ENCODE measurements at places on chromosomes 12 and 14.

DNA sequence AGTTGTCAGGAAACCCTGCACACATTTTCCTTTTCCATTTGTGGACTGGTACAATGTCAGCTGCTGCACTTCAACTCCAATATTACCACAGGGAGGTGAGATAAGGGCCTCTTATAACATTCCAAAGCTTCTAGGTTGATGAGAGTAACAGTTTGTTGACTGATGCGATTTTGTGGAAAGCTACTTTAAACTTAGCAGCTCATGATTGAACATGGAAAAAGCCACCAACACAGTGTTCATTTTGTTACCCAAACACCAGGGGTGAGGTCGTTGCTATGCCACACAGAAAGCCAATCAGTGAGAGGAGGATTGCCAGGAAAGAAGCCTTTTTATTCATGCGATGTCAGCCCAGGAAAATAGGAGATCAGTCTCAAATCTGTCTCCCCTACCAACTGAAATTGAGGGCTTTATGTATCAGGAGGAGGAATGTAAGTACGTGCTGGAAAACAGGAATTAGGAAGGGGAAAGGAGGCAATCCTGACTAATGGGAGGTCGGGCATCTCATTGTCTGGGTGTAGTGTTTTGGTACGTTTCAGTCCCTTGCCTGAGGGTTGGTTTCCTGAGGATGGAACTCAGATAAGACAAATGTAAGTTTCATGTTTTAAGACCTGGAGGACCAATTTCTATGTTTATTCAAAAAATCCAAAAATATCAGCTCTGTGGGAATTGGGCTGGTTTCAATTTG lies 92.7 kb upstream of the PLEKHA5 start:
- DNase-seq, result no peak

DNA sequence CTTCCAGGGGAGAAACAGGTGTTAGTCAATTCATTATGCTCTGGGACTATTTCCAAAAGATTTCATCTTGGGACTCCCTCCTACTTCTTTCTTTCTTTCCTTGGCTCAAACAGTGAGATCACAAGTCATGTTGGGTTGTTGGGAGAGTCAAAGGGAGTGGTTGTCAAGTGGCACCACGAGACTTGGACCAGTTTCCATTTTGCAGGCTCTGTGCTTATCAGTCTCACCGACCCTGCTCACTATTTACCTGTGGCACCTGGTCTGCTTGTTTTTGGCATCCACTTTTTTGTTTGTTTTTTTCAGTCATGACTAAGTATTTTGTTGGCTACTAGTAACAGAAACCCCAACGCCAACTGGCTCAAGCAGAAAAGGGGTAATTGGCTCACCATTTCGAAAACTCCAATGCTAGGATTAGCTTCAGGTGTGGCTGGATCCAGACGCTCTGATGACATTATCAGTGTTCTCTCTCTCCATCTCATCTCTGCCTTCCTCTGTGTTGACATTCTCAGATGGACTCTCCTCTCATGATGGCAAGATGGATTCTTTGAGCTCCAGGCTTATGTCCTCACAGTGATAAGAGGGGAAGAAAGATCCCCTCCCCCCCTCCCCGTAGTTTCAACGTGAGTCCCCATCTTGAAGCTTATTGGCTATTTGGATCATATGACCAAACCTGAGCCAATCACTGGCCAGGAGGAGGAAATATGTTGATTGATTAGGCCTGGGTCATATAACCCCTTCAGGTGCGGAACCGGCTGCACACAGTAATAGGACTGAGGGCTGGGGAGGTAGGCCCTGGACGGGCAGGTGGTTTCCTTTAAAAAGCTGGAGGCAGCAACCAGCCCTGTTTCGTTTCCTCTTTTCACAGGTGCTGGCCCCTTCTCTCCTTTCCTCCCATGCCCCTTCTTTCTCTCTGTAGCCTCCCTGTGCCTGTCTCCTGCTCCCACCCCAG lies 84.2 kb downstream of the AACS start:
- no peak for DNase-seq

- no peak for DNase-seq
These were observed 53.1 kb upstream of the DDX11 start for GRCh38 chr12:31020385-31021166.

DNA sequence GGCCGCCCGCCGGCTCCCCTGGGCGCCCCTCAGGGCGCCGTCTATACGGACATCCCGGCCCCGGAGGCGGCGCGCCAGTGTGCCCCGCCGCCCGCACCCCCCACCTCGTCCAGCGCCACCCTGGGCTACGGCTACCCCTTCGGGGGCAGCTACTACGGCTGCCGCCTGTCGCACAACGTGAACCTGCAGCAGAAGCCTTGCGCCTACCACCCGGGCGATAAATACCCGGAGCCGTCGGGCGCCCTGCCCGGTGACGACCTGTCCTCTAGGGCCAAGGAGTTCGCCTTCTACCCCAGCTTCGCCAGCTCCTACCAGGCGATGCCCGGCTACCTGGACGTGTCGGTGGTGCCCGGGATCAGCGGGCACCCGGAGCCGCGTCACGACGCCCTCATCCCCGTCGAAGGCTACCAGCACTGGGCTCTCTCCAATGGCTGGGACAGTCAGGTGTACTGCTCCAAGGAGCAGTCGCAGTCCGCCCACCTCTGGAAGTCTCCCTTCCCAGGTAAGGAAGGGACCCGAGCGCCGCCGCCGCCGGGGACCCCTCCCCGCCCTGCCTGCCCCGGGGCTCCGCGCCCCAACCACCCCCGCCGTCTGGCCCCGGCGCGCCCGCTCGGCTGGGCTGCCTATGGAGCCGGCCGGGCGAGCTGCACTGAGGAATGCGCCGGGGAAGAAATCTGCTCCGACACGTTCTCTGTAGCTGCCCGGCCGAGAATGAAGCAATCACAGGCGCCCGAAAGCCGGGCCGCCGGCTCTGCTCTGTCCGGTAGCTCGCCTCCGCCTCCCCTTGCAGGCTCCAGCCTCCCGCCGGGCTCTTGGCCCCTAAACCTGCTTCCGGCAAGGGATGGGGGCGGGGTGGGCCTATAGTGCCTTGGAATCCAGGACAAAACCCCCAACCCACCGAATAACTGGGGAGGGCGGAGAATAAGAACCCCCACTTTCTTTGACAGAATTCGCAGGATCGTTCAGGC lies 794 bp downstream of the HOXC13 start:
- no peak for DNase-seq

- no peak for DNase-seq
These were observed 37.0 kb downstream of the FIGNL2 start for GRCh38 chr12:51811203-51812202.

- no peak for DNase-seq
These were observed 77.8 kb downstream of the PDE6H start for GRCh38 chr12:15050659-15051058.

GRCh38 chr14:92586963-92587699 lies 73.5 kb downstream of the RIN3 start:
- no peak for DNase-seq

- DNase-seq, result no peak
These were observed 5.2 kb upstream of the RILPL2 start for GRCh38 chr12:123441523-123442164.

DNA sequence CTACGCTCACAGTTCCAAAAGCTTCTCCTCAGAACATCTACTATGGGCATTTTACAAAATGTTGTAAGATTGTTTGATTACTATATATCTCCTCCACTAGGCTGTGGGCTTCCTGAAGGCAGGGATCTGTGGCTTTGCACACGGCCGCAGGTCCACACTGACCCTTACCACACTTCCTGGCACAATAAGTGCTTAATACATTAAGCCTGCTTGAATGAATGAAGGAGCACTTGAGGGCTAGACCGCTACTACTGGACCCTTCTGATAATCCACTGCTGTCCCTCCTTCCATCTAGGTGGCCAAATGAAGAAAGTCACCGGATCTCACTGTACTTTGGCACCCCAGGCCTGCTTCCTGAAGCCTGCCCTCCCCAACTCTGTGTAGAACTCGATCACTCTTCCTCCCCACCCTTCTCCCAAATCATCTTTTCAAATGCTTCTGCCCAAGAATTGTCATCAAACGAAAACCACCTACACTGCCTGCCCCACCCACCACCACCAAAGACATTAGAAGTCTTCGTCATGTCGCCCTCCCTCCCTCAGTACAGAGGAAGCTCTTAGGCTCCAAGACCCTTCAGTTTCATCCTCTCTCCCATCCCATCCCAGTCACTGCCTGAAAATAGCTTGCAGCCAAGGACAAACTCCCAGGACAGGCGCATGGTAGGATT lies 596 bp upstream of the ZBTB39 start:
- no peak for DNase-seq

DNA sequence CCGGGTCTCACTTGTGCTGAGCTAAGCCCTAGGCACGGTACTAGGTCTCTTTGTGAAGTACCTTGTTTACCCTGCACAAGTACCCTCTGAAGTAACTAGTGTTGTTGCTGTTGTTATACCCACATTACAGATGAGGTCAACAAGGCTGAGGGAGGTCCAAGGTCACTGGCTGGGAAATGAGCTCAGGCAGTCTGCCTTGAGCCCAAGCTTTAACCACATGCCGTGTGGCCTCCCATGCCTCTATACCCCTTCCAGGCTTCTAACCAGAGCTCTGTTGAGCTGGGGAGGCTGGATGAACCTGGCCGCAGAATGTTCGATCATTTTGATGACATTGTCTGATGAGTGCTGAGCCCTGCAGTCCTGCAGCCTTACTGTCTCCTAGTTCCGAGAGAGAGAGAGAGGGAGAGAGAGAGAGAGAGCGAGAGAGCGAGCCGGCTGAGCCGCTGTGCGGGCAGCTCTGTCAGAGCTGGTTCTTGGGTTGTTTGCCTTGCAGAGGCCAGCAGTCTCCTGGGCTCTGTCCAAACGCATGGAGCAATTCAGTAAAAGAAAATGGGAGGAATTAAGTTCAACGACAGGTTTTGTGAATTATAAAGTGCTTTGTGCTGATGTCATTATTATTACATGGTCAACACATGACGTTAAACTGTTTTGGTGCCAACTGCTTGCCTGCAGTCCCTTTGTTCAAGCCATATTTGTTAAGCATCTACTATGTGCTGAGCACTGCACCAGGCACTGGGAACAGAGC lies 13.1 kb downstream of the JDP2 start:
- no peak for DNase-seq

GRCh38 chr12:112380663-112381405 lies 1.4 kb downstream of the HECTD4 start:
- no peak for DNase-seq

GRCh38 chr12:58387199-58387598 lies 445.8 kb downstream of the ATP23 start:
- DNase-seq, result no peak

- no peak for DNase-seq
These were observed 13.9 kb downstream of the JDP2 start for GRCh38 chr14:75441728-75442127.

GRCh38 chr14:53365486-53366130 lies 212.5 kb upstream of the DDHD1 start:
- DNase-seq, result no peak

DNA sequence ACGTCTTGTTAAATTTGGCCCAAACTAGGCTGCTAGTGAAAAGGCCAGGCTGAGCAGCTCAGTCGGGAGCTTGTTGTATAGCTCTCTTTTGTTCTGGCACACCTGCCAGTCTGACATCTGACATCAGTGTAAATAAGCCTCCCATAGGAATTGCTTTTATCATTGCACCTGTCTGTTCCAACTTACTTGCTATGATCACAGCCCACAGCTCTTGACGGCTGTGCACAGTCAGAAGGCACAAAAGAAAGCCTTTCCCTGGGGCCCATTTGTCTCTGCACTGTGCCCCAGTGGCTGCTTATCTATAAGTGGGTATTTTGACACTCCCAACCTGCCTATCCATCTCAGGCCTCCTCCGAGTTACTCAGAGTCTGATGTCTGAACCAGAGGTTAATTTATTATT lies 324.5 kb downstream of the NUAK1 start:
- no peak for DNase-seq

DNA sequence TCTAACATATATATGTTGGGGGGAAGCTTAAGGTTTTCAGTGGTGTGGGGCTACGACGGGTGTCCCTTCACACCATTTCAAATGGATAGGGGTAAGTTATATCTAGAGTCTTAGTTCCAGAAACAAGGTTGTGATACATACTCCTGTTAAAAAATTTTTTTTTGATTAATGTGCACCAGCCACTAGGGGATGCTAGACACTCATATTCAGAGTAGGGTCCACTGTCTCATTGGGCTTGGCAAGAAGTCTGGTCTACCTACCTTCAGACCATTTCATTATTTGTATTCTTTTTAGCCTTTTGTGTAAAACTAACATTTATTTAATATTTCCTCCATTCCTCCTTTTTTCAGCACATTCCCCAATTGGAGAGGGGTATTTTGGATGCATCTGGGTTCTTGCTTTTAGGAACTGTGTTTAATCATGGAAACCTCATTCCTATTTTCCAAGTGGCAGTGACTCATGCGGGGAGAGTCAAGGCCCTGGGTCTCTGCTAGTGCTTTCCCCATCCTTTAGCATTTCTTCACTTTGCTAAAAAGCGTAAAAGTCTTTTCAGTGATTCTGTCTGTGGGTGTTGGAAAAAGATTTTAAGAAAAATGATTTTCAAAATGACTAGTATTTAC lies 33.4 kb downstream of the ANO4 start:
- no peak for DNase-seq

DNA sequence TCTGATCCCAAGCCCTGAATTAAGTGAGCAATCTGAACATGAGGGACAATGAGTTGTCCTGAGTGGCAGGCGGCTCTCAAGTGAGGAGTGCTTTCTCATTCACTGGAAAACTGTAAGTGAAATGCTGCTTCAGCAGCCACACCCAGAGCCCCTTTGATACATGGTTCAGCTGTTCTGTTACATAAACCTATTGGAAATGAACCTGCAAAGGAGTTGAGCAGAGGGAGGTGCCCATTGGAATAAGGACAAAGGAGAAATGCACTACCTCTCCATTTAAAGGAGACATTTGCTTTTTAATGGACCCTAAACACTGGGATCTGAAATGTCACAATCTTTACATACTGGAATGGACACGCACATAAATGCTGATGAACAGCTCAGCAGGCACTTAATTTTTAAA lies 169.9 kb downstream of the CACNA1C start:
- DNase-seq, result no peak

GRCh38 chr12:97552410-97553121 lies 90.0 kb downstream of the RMST start:
- no peak for DNase-seq

DNA sequence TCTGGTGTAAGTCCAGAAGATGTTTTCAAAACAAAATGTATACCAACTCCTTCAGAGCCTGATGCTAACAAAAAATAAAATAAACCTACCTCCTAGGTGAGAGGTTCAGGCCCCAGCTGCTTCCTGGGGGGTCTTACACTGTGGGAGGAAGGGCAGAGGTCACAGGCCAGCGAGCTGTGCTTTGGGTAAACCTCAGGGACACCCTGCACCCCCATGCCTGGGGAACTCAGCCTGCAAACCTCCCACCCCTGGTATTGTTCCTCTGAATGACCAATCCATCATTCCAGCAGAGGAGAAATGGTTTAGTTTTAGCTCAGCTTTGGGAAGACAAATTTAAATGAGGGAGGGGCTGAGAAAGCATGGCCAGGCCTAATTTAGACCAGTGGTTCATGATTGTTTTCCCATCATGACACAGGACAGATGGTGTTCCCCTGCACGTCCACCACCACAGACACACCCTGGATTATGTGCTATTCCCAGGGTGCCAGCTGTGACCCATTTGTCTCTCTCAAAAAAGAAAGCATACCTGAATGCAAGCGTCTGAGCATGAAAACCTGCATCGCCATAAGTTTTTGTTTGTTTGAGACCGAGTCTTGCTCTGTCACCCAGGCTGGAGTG lies 14.5 kb upstream of the TFCP2 start:
- DNase-seq, result no peak

All from stimulated activated CD8-positive, alpha-beta memory T cell treated with anti-CD3 and anti-CD28 coated beads, Interleukin-7, amount 100 ng/mL, for 1 hour (primary cell).